Stimulated activated CD8-positive, alpha-beta memory T cell treated with anti-CD3 and anti-CD28 coated beads, Interleukin-15, amount 100 ng/mL, for 24 hours (primary cell): ENCODE measurements at places on chromosomes 3 and 15.

- DNase-seq = no peak
Measured at GRCh38 chr3:29711255-29711771, 430.4 kb downstream of the RBMS3 start.

GRCh38 chr3:32354362-32354778 lies 37.3 kb upstream of the CMTM7 start:
- no peak for DNase-seq

DNA sequence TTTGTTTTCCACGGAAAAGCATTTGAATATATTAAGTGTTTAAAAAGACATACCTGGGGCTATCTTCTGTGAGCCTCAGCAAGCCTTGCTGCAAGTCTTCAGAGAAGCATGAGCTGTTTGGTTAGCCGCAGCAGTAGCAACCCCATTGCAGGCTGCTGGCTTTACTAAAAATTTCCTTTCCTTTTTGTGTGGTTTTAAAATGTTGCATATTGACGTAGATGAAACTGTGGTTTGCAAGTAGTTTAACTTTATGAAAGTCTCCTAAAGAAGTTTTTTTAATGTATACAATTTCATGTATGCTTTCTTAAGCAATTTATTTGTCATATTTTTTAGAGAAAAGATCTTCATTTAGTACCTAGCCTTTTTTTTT lies at the start of gene GPR171:
TSS of gene GPR171 (minus strand) at position 166 of the 370 bp plus-strand sequence. CDS start 3,830 bp downstream, outside the sequence.
- DNase-seq = peak; percentile 28

DNA sequence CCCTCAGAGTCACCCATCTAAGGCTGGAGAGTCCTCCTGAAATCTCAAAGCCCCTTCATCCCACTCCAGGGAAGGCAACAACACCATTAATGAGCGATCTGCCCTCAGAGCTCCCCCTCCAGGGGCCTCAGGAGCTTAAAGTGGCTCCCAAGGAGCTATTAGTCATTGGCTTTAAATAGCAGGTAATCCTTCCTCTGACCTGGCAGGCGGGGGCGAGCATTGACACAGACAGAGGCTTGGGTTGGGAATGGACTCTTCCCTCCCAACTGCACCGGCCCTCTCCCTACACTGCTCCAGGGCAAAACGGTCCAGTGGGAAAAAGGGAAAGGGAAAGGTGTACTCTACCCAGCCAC lies 1.4 kb downstream of the MFGE8 start:
- no peak for DNase-seq

GRCh38 chr3:130688015-130688688 lies 58.5 kb downstream of the PIK3R4 start:
- DNase-seq = no peak

- no peak for DNase-seq
Measured at GRCh38 chr3:185400866-185401265, 37.9 kb downstream of the MAP3K13 start.

- no peak for DNase-seq
Measured at GRCh38 chr3:170761103-170761502, 108.9 kb downstream of the RPL22L1 start.

DNA sequence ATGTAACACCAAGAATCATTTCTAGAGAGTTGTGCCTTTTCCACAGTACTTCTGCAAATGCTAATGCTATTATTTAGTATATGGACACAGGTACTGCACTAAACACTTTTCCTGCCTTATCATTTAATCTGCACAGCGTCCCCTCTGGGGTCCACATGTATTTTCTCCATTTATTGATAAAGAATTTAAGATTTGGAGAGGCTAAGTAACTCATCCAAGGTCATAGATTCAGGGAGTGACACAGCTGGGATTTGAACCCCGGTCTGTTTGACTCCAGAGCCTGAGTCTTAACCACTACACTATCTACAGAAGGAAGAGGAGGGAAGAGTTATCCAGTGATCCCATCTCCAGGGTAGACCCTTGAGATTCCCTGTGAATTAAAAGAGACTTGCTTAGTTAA lies 24.9 kb upstream of the TPRG1 start:
- no peak for DNase-seq

- no peak for DNase-seq
Measured at GRCh38 chr3:110904520-110904890, 167.1 kb upstream of the NECTIN3 start.

DNA sequence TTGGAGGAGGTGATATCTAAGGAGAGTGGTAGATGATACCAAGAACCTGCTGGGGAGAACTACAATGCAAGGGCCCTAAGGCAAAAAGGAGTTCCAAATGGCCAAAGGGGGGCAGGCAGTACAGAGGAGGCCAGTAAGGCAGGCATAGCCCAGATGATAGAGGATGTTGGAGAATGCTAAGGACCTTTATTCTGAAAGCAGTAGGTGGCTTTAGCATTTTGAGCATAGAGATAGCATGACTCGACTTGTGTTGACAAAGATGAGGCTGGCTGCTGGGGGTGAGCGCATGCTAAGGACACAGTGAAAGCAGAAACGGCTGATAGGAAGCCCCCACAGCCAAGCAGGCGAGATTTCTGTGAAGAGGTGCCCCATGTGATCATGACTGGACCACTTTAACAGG lies 419.3 kb downstream of the ERC2 start:
- no peak for DNase-seq

DNA sequence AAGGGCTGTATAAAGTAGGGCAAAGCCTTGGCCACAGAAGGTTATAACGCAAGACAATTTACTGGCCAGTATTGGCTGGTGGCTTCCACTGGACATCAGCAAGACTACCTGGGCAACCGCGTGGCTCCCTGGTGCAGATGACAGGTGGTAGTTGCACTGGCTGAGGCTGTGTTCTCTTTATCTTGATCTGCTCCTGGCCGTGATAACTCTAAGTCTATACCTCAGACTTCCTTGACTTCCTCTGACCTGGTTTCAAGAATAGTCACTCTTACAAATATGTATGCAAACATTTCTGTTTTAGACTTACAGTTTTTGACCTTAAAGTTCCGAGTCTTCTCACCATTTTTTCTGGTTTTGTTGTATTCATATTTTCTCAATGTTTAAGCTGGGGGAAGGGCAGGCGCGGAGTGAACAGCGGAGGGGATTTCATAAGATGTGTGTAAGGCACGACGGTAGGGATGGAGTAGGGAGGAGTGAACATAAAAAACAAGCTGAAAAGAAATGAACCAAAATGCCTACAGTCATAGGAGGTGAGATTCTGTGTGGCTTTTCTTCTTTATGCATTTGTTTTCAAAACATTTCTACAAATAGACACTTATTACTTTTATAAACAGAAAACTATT lies 15.2 kb upstream of the TMEM212 start:
- no peak for DNase-seq

- no peak for DNase-seq
Measured at GRCh38 chr3:171748064-171748924, 62.0 kb downstream of the PLD1 start.

DNA sequence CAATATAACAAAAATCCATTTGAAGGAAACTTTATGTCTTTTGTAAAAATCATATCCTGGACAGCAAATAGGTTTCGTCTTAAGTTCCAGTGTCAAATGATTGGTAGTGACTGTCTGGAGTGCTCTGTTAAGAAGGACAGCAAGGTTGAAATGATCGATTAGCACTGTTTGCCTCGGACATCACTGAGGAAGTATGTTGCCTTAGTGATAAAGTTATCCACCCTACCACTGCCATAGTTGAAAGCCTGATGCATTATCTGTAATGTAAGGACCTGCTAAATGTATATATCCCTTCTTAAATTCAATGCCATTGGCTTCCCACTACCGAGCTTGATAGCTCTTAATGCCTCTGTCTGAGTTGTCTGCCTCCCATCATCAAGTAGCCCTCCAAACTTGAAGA lies 70.0 kb downstream of the CFAP20DC start:
- DNase-seq = no peak

GRCh38 chr15:66042624-66043023 lies 173.3 kb downstream of the RAB11A start:
- DNase-seq = no peak

GRCh38 chr15:74384881-74385643 lies 17.6 kb upstream of the CYP11A1 start:
- no peak for DNase-seq

- no peak for DNase-seq
Measured at GRCh38 chr15:80609091-80609490, 86.0 kb upstream of the ABHD17C start.

DNA sequence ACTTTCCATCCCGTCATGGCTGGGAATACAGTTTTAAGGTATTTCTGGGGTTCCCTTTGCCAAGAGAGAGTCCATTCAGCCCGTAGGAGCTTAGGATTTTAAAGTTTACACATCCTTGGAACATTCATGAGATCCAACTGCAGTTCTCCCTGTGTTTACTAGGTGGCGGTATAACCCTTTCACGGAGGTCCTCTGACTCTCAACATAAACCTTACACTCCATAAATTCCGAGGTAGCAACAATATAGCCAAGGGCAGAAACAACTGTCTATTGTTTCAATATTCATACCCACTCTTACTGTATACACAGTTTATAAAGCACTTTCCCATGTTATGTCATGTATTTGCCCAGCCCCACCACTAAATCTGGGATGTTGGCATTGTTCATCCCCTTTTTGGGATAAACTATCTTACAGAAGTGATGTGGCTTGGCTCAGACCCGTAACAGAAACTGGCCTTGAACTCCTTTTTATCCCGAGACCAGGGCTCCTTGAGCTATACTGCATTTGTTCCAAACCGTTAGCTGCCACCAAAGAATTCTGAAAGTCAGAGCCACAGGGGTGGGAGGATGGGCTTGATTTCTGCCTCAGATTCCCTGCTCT lies 69.2 kb upstream of the COL6A5 start:
- no peak for DNase-seq

DNA sequence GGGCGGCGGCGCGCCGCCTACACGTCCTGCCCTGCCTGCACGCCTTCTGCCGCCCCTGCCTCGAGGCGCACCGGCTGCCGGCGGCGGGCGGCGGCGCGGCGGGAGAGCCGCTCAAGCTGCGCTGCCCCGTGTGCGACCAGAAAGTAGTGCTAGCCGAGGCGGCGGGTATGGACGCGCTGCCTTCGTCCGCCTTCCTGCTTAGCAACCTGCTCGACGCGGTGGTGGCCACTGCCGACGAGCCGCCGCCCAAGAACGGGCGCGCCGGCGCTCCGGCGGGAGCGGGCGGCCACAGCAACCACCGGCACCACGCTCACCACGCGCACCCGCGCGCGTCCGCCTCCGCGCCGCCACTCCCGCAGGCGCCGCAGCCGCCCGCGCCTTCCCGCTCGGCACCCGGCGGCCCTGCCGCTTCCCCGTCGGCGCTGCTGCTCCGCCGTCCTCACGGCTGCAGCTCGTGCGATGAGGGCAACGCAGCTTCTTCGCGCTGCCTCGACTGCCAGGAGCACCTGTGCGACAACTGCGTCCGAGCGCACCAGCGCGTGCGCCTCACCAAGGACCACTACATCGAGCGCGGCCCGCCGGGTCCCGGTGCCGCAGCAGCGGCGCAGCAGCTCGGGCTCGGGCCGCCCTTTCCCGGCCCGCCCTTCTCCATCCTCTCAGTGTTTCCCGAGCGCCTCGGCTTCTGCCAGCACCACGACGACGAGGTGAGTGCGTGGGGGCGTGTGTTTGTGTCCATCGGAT lies 602 bp downstream of the TRIM71 start:
- no peak for DNase-seq

DNA sequence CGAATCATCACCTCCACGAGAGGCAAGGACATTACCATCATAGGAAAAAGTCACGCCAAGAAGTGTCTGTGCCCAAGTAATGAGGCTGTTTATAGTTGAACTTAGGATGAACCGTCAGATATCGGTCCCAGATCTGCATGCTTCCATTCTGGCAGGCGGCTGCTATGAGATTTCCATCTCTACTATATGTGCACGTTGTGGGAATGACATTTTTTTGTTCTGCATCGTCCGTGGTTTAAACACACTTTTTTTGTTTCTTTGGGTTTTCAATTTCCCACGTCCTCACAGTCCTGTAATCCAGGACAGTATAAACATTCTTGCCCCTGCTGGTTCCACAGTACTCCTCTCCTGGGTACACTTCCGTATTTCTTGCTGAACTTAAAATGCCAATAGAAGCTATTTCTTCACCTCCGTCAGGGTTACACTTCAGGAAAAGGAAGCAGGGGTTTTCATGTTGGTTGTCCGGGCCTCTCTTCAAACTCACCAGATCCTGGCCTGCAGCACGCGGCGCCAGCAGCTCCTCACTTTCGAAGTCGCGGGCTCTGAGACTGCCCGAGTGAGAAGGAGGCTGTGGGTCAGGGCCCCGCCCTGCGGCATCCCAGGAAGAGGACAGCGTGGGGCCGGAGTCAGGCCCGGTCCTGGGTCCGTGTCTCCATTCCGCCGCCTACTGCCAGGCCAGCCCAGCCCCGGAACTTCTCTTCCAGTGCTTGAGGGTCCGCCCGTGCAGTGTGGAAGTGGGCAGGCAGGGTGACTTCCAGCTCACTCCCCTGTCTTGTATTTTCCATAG lies 9.8 kb upstream of the TM4SF4 start:
- DNase-seq = no peak

DNA sequence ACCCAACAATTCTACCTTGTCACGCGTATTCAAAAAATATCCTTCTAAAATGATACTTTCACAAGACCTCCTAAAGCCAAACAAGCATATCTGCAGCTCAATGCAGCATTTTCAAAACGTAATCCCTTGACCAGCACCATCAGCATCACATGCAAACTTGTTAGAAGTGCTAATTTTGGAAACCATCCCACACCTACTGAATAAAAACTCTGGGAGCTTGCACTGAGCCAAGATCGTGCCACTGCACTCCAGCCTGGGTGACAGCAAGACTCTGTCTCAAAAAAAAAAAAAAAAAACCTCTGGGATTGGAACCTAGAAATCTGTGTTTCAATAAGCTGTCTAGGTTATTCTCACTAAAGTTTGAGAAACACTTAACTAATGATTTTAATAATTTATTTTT lies 223.3 kb upstream of the CCDC54 start:
- DNase-seq = no peak

DNA sequence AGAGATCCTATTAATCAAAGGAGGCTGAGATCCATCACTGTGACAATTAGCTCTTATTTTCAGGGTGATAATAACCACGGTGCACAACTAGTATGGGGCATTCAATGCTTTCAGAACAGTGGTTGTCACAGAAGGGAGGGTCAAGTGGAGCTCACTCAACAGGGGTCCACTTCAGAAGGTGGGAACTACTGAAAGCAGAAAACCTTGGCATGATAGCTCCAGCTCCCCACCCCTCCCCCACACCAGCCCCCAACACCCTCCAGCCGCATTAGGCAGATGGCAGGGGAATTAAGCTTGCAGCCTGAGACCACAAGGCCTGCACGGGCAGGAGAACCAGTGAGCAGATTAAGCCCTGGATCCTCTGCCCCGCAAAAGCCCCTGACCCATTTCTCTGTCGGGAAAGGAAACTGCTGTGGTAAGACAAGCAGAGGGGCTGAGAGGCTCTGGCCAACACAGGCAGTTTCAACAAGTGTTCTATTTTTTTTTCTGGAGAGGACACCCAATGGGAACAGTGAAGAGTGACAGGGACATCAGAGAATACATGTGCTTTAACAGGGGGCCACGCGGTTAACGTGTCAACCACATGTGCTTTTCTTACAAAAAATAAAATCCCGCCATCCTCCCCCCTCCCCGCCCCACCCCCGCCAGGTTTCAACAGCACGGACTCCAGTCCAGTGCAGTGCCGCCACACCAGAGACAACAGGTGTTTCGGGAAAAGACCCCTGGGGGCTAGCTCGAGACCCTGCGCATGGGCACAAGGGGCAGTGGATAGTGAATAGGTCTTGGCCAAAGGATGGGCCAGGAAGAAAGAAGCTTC lies 997 bp downstream of the FYCO1 start:
- DNase-seq = no peak
